ENCODE measurements at places on chromosomes 4 and X.
A peak's percentile ranks its signal among the peaks of the same experiment; 100 is the strongest.

DNA sequence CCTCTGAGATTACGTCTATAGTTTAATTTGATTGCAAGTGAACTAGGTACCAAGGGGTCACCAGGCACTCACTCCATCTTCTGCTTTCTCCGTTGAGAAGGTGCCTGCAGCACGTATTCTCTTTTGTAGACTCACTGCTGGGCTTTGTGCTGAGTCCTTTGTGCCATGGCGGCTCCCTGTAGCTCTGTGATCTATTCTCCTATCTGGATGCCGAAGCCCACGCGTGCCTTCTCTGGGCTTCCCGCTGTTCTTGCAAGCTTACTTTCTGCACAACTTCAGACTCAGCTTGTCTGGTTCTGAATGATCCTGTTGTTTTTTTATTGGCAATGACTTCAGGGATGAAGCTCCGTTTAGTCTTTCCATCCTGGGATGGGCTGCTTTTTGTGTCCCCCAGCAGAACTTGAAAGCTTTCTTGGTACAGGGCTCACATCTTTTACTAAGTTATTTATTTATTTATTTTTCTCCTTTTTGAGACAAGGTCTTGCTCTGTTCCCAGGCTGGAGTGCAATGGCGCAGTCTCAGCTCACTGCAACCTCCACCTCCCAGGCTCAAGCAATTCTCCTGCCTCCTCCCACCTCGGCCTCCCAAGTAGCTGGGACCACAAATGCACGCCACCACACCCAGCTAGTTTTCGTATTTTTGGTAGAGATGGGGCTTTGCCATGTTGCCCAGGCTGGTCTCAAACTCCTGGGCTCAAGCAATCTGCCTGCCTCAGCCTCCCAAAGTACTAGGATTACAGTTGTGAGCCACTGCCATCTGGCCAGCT is 100.9 kb upstream of the NKX1-1 start:
- no peak for DNase-seq

GRCh38 chr4:106704253-106704870 is 331.8 kb downstream of the DKK2 start:
- no peak for DNase-seq

DNA sequence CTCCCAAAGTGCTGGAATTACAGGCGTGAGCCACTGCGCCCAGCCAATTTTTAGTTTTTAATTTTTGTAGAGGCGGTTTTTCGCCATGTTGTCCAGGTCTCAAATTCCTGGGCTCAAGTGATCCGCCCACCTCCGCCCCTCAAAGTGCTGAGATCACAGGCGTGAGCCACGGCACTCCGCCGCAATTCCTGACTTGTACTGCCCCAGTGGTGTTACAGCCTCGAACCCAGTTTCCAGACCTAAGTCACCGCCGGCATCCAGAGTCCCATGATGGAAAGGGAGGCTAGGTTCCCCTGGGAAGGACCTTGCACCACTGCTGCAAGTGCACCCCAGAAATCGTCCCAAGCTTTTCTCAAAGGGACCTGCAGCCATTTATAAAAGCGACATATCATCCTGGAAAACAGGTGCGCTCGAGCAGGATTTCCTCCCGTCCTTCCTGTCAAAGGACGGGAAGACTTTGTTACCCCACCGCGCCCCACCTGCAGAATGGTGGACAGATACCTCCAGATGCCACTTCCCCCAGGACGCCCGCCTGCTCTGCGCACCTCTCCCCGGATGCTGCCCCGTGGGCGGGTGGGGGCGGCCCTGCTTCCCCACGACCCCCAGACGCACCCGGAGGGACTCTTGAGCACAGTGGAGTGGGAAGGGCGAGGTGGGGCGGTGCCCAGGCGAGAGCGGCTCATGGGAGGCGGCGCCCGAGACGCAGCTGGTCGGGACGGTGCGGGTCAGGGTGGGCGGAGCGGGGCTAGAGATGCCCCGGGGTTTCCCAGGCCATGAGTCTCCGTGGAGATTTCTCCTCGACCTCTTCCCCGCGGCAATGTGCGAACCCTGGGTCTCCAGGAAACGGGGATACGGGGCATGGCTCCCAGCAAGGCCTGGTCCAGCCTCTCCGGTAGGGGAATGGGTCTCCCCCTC is 947 bp upstream of the RPL10 start:
- peak; percentile 89 for DNase-seq

DNA sequence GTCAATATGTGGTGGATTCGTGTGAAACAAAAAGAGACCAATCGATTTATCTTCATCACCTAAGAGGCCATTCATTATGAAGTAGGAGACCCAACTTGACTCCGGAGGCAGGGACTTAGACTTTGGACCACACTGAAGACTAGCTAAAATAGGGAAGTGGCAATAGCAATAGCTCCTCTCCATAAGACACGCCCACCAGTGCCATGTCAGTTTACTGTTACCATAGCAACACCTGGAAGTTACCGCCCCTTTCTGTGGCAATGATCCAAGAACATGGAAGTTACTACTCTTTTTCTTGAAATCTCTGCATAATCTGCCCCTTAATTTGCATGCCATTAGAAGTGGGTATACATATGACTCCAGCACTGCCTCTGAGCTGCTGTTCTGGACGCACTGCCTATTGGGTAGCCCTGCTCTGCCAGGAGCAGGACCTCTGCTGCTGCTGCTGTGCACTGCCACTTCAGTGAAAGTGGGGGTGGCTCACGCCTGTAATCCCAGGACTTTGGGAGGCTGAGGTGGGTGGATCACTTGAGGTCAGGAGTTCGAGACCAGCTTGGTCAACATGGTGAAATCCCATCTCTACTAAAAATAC is 163.2 kb downstream of the PRKX start:
- DNase-seq: no peak

DNA sequence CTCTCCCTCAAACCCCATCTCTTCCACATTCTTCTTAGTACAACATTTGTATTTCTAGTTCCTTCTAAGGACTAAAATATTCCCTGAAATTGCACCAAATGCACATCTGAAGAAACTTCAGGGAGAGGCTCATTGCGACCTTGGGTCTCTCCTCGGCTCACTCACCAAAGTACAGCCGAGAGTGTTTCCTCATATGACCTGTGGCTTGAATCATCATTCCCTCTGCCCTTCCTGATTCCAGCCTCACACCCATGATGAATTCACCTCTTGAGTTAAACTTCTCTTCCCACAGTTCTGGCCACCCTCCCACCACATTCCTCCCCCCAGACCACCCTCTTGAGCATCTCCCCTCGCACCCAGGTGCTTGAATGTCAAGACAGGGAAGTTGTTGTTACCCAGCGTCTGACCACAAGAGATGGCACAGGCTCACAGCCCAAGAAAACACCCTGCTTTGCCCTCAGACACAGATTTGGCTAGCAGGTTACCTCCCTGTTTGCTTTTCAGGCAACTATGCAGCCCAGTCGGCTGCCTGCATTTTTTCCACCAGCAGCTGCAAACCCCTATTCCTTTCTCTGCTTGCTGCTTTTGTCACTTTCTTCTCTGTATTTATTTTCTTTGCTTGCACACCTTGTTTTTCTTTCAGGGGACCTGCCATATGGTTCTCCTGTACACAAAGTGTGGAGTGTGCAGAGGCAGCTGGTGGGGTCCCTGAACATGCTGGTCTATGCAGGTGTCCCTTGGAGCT is 214.8 kb downstream of the SPATA18 start:
- DNase-seq: no peak

DNA sequence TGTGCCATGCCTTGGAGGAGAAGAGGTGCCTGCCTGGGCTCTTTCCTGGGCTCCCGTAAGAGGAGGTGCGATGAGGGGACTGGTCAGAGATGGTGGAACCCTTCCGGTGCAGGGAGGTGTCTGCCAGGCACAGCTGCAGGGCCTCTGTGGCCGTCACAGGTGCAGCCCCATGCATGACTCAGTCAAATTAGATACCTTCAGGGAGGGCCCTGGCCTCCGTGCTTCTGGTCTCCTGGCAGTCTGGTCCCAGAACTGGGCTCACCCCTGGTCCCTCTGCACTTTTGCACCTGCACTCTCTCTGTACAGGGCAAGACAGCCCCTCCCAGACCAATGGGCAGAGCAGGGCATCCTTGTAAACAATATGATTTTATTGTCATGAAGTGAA is 49.9 kb upstream of the LRPAP1 start:
- DNase-seq: no peak

GRCh38 chrX:71533516-71533850 is 579 bp downstream of the OGT start:
- no peak for DNase-seq

Data from activated CD4-positive, alpha-beta T cell treated with anti-CD3 and anti-CD28 coated beads, Interleukin-2, amount 10 ng/mL, durations not matched to agents 24 days and 14 days (primary cell).